ENCODE measurements at places on chromosomes 5 and 9.

GRCh38 chr5:177085985-177086653 is 596 bp upstream of the FGFR4 start:
- no peak for DNase-seq

GRCh38 chr9:109452761-109453160 is 45.3 kb downstream of the PTPN3 start:
- no peak for DNase-seq

DNA sequence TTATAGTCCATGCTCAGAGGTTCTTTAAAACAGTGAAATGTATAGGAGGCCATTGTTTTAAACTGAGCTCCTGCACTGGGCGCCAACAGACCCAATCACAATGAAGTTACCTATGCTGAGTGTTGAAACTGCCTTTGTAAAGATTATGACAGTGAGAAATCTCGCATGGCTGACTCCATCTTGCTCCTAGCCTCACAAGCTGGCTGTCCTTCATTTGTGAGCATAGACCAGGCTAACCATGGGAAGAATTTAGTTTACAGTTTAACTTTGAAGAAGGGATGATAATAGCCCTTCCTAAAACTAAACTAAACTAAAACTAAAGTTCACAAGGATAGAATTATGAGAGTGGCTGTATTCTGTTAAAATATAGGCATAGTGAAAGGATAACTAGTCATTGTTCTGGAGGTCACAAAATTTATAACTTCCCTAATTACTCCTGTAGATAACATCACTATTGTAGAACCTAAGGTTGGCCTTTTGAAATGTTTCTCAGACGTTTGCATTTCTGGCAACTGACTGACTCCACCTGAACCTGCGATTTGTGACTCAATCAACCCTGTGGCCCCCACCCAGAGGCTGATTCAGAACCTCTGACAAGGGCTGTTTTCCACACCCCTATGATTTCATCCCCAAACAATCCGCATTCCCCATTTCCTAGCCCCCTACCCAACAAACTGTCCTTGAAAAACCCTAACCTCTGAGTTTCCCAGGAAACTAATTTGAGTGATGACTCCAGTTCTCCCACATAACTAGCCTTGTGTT is 59.1 kb downstream of the HMHB1 start:
- no peak for DNase-seq

DNA sequence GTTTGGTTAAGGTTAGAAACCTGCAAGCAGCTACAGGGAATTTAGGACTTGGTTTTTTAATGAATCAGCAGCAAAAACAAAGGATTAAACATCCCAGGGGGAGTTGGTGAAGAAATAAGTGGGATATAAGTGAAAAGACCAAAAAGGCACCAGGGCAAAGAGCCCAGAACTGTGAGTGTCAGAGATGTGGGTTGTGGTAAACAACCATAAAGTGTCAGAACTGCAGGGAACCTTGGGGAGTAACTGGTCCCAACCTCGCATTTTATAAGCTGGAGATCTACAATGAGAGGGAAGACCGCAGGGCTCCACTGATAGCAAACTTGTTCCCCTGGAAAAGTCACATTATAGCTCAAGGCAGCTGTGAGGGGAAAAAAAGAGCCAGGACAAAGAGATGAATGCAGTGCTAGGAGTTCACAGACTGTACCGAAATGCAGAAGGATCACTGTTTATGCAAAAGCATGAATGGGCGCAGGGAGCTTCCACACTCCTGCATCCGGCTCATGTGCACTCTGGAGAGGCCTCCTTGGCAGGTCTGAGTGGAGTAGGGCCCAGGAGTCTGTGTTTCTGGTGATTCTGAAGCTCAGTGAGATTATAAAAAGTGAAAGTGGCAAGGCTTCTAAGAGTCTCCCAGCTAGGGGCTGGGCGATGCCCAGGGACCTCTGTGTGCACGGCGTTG is 156.3 kb downstream of the GOLPH3 start:
- no peak for DNase-seq

GRCh38 chr9:107960916-107961315 is 471.3 kb upstream of the KLF4 start:
- DNase-seq: no peak

GRCh38 chr9:17251100-17251499 is 116.3 kb downstream of the CNTLN start:
- no peak for DNase-seq

DNA sequence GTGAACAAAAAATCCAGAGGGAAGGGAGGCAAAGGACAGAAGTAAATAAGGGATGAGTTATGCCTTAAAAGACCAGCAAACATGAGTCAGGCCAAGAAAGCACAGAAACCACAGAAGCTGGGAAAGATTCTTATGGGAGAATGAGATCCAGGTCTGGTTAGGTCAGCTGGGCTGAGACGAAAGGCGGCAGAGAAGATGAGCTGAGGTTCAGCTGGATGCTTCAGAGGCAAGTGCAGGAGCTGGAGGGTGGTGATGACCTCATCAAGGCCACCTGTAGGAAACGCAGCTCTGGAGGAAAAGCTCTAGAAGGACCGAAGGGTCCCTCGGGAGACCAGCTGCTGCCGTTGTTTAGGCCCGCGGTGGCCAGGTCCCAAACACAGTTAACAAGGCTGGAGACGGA is 152.0 kb downstream of the MYO10 start:
- DNase-seq: no peak

DNA sequence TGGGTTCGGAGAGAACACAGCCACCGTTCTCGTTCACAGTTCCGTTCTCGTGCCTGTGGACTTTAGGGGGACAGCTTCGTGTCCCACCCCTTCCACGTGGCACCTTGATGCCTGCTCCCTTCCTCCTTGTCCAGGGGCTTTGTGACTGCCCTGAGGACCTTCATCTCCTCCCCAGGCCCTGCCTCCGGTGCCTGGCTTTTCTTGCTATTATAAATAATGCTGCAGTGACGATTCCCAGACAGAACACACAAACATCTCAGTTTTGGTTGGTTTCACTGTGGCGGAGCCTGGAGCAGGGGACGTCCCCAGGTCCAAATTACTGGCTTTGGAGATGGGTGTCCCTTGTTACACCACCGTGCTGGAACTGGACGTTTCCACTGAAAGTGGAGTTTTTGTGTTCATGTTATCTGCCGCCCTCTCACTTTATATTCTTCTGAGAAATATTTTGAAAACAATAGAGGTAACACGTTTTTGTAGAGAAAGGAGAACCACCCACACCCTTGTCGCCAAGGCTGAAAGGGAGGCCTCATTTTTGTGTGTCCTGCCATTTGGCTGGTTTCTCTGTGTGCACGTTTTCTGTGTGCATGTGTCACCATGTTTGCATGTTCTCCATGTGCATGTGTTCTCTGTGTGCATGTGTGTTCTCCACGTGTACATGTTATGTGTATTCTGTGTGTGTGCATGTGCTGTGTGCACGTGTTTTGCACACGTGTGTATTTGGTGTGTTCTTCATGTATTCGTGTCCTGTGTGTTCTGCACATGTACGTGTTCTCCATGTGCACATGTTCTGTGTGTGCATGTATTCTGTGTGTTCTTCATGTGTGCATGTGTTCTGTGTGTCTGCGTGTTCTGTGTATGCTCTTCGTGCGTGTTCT is 24.2 kb downstream of the WNK2 start:
- DNase-seq: no peak

DNA sequence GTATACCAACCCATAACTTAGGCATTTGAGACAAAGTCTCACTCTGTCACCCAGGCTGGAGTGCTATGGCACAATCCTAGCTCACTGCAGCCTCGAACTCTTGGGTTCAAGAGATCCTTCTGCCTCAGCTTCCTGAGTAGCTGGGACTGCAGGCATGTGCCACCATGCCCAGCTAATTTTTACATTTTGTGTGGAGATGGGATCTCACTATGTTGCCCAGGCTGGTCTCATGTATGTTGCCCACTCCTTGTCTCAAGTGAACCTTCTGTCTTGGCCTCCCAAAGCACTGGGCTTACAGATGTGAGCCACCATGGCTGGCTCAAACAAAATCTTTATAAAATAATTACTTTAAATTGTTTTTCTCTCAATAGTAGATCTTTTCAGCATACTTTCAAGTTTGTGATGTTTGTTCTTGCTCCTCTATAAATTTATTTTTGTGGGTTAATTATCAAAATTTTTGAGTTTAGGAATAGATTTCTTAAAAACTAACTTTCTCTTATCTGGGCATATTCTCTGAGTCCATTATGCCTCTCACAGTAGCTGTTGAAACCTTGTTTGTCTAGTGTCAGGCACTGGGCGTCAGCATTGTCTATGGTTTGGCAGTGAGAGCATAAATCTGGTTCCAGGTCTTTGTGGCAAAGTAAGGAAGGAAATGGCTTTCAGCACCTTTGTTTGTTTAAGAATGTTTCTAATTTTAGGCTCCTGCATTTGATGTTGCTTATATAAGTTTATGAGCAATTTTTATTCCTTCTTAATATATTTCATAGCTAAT is 38.7 kb downstream of the NLN start:
- DNase-seq: no peak

DNA sequence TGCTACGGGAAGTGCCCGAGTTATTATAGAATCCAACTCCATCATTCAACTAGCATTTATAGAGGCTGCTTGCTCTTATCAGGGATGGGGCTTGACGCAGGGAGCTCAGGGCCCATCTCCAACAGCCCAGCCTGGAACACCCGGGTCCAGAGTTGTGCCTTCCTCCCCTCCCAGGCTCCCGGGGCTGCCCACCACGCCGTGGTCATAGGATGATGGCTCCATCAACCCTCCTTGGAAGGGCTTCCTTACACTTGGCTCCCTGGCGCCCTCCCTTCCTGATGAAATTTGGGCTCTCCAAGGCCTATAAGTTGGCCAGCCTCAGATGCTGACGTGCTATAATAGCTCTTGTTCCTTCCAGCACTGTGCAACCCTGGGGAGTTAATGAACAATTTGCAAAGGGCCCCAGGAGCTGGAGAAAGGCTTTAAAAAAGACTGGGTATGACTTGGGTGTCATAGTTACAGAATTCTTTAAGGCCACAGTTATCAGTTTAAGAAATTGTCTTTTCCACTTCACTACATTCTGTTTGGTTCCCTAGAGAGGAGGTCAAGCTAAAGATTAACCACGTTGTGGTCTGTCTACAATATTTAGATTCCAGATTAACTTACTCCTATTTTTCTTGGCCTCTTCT is 42.5 kb upstream of the GADD45G start:
- no peak for DNase-seq
